Stimulated activated CD8-positive, alpha-beta memory T cell treated with anti-CD3 and anti-CD28 coated beads, Interleukin-7, amount 100 ng/mL, for 48 hours (primary cell): ENCODE measurements at places on chromosomes 16 and 17.

- no peak for DNase-seq
Measured at GRCh38 chr16:57690782-57691471, 3.7 kb upstream of the DRC7 start.

- no peak for DNase-seq
Measured at GRCh38 chr17:57672971-57673370, 72.1 kb downstream of the CCDC182 start.

DNA sequence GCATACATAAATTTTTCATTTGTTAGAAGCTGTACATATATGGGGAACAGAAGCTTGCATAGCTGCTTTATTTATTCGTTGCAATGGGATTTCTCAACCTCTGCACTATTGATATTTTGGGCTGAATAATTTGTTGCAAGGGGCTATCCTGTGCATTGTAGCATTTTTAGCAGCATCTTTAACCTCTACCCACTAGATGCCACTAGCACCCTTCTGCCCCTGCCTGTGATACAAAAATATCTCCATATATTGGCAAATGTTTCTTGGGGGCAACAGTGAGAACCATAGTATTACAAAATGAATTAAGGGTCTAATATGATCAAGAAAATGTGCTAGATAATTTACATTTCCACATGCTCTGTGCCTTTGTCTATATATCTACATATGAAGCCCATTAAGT, 1401.0 kb downstream of the CDH11 start:
- no peak for DNase-seq

- no peak for DNase-seq
Measured at GRCh38 chr17:50272246-50272645, 2.0 kb upstream of the TMEM92 start.

DNA sequence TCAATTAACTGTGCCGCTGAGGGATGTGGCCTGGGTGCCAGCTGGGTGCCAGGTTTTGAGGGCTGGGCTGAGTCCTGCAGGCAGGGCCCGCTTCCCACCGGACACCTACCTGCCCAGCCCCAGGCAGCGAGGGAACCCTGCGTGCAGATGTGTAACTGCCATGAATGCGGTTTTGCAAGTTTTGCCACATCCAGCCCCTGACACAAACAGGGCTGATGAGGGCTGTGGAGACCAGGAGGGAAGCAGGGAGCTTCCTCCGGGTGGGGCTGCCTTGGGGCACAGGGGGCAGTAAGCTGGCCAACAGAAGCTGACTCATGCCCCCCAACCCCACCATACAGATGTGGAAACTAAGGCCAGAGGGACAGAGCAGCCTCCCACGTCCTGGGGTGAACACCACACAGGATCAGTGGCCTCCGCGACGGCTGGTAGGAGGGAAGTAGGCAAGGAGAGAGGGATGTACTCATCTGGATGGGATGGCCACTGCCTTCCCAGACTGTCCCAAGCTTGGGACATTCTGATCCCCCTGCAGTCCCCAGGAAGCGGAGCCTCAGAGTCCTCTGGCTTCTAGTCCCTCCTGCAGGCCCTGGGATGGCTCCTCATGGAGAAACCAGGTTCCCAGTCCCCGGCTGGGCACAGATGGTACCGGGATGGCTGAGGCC, 1.6 kb downstream of the UBALD1 start:
- DNase-seq = no peak
